ENCODE measurements at places on chromosomes 12 and 14. TPM values are rescaled to one million over a fixed set of nuclear protein-coding genes. Genes with fewer than 3 reads are reported as not detected.
A peak's percentile ranks its signal among the peaks of the same experiment; 100 is the strongest.

Gene RHOJ
- total RNA-seq, result not detected

Gene CCDC63
- not detected for total RNA-seq

Gene TPH2
- not detected for total RNA-seq

Gene RPGRIP1
- total RNA-seq, result 0.14 TPM

Gene DAO
- total RNA-seq, result not detected

Gene TAS2R50
- total RNA-seq, result 0.30 TPM

Gene KRT6C
- total RNA-seq, result not detected

Gene NID2
- total RNA-seq, result not detected

Gene TMPRSS12
- total RNA-seq, result not detected

GRCh38 chr14:73253721-73254120 is 16.4 kb downstream of the PAPLN start:
- H3K4me1 ChIP-seq, result peaks cover 3% of the 10 kb centered on the region
- H3K36me3 ChIP-seq, result no peaks in the 10 kb centered on the region
- no peak overlapping the region for H3K4me3 ChIP-seq

DNA sequence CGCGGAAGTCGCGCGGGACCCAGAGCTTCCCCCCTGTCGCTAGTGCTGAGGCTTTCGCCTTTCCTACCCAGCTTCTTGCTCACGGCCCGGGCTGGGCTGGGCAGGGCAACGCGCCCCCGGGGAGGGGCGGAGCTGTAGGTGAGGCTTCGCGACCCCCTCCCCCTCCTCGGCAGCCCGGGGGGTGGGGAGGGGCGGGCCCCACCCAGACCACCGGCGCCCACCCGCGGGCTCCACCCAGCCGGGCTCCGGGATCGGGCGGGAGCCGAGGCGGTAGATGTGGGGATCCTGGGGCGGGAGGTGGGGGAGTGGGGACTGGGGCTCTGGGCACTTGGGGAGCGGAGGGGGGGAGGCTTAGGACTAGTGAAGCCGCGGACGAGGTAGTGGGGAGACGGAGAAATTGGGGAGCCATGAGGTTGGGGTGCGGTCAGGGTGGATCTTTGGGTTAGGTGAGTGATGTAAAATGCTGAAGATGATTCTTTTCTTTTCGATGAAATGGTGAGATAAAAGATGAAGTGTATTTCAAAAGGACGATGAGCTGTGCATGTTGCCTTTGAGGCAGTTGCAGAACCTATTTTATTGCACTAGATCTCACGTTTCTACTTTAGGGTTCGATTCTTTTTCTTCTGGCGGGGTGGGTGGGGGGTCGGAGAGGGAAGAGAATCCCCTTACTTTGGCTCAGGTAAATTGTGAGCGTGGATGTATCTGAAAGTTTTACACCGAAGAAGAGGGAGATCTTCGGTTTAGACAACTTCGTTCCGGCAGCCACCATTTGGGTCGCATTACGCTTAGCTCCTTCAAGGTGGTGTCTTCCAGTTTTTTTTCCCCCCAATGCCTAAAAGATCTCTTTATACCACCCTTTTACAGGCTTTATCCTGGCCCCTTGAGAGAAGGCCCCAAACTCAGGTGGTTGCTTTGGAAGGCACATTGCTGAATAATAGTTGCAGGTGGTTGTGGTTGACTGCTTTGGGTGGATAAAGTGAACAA is 619 bp downstream of the ERC1 start:
- H3K27ac ChIP-seq, result peak overlapping the region; percentile 95
- peaks cover 3% of the 10 kb centered on the region for H3K36me3 ChIP-seq
- H3K27me3 ChIP-seq, result no peaks in the 10 kb centered on the region
- DNase-seq, result no peak

GRCh38 chr12:43638806-43639205 is 86.8 kb upstream of the ADAMTS20 start:
- no peaks in the 10 kb centered on the region for H3K4me1 ChIP-seq
- H3K27me3 ChIP-seq, result peaks cover 8% of the 10 kb centered on the region
- H3K27ac ChIP-seq, result no peak overlapping the region

GRCh38 chr14:37195327-37195726 is 2.4 kb upstream of the MIPOL1 start:
- H3K4me3 ChIP-seq, result no peak overlapping the region
- H3K36me3 ChIP-seq, result no peaks in the 10 kb centered on the region
- no peak for DNase-seq
- no peak overlapping the region for H3K27ac ChIP-seq
- peaks cover 11% of the 10 kb centered on the region for H3K4me1 ChIP-seq

DNA sequence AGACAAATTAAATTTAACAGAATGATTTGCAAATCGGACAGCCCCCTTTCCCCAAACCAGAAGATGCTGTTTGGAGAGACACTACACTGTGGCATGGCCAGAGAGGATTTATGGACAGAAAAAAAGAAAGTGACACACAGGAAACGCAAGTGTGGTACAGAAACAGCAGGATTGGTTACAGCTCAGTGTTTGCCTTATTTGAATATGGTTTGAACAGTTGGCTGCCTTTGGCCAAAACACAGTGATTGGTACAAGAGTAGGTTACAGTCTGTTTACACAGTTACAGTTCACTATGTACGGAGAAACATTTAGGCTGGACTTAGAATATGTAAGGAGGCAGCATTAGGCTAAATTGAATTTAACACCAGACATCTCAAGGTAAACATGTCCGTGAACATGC is 335.3 kb downstream of the NPAS3 start:
- H3K36me3 ChIP-seq, result no peaks in the 10 kb centered on the region
- H3K27ac ChIP-seq, result no peak overlapping the region
- DNase-seq, result no peak
- no peaks in the 10 kb centered on the region for H3K4me1 ChIP-seq

DNA sequence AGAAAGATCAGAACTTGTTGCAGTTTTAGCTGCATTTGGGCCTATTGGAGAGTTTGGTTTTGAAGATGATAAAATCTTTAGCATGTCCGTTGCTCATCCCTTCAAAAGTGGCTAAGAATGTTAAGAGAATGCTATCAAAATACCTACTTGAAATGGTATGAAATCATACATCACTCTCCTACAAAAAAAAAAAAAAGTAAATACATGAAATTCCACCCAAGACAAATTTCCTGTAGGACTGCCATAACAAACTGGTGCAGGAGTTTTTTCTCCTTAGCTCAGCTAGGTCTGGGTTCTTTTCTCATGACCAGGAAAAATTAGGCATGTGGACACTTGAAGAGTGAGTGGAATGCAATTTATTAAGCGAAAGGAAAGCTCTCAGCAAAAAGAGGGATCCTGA is 15.9 kb upstream of the FAR2 start:
- no peak for DNase-seq
- H3K4me3 ChIP-seq, result no peak overlapping the region
- H3K27me3 ChIP-seq, result peaks cover 6% of the 10 kb centered on the region
- no peak overlapping the region for H3K27ac ChIP-seq
- no peaks in the 10 kb centered on the region for H3K4me1 ChIP-seq
- H3K36me3 ChIP-seq, result no peaks in the 10 kb centered on the region

GRCh38 chr12:793711-794110 is 41.3 kb downstream of the WNK1 start:
- no peaks in the 10 kb centered on the region for H3K27me3 ChIP-seq
- peaks cover 94% of the 10 kb centered on the region for H3K4me1 ChIP-seq
- no peak for DNase-seq

- peak; percentile 93 for DNase-seq
- no peaks in the 10 kb centered on the region for H3K27me3 ChIP-seq
- H3K4me1 ChIP-seq, result peaks cover 77% of the 10 kb centered on the region
- peak overlapping the region; percentile 94 for H3K27ac ChIP-seq
Measured at GRCh38 chr14:50082784-50083466, 33.4 kb downstream of the VCPKMT start.

DNA sequence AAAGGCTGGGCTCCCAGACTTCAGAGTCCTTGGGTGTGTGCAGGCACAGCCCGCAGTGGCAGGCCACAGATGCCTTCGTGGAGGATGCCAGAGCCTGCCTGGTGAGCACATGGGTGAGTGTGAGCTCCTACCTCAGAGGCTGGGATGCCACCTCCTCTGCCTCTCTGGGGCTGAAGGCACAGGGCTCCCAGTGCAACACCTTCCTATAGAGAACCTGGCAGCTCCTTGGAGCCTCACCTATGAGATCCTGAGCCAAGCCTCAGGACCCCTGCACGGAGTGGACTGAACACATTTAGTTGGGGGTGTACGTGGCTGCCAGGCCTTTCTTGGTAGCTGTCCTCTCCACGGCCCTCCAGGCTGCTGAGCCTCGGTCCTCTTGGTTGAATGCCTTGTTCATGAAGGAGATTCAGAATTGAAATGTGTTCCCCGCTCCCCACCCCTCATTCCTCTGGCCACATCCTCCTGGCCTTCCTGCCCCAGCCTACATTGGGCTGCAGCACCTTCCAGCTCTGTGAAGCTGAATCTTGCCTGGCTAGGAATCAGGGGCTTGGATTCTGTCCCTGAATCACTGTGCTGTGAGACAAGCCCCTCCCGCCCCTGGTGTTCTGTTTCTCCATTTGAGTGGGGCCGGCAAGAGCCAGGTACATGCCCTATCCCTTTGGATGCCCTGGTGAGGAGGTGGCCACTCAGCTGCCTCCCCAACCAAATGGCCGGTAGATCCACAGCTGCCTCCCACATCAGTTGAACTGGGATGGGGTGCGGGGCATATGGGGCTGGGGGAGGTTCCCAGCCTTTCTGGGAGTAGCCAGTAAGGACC is 38.7 kb upstream of the TRAF3 start:
- H3K36me3 ChIP-seq, result peaks cover 2% of the 10 kb centered on the region
- no peaks in the 10 kb centered on the region for H3K27me3 ChIP-seq

DNA sequence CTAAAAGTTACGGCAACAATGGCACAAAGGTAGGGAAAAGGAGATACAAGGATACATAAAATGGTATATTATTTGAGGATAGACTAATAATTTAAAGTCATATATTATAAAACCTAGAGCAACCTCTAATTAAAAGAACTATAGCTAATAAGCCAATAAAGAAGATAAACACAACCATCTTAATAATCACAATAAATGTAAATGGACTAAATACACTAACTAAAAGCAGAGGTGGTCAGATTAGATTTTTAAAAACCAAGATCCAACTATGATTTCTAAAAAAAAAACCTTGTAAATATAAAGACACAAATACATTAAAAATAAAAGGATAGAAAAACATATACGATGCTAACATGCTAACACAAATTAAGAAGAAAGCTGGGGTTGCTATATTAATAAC is 10.7 kb upstream of the LLPH start:
- no peaks in the 10 kb centered on the region for H3K27me3 ChIP-seq
- H3K36me3 ChIP-seq, result peaks cover 56% of the 10 kb centered on the region
- peaks cover 16% of the 10 kb centered on the region for H3K4me1 ChIP-seq
- DNase-seq, result no peak

GRCh38 chr12:52212701-52213563 is 20.1 kb upstream of the KRT7 start:
- H3K4me1 ChIP-seq, result no peaks in the 10 kb centered on the region
- H3K27ac ChIP-seq, result no peak overlapping the region
- peaks cover 10% of the 10 kb centered on the region for H3K27me3 ChIP-seq
- DNase-seq, result no peak

GRCh38 chr14:93991649-93992048 is 5.5 kb upstream of the CCDC197 start:
- H3K27ac ChIP-seq, result no peak overlapping the region
- no peak for DNase-seq
- no peaks in the 10 kb centered on the region for H3K36me3 ChIP-seq
- H3K4me3 ChIP-seq, result no peak overlapping the region
- no peaks in the 10 kb centered on the region for H3K27me3 ChIP-seq

- no peaks in the 10 kb centered on the region for H3K36me3 ChIP-seq
- no peak for DNase-seq
- H3K4me1 ChIP-seq, result peaks cover 5% of the 10 kb centered on the region
- no peak overlapping the region for H3K27ac ChIP-seq
Measured at GRCh38 chr12:85281636-85282312, 1.8 kb downstream of the ALX1 start.

DNA sequence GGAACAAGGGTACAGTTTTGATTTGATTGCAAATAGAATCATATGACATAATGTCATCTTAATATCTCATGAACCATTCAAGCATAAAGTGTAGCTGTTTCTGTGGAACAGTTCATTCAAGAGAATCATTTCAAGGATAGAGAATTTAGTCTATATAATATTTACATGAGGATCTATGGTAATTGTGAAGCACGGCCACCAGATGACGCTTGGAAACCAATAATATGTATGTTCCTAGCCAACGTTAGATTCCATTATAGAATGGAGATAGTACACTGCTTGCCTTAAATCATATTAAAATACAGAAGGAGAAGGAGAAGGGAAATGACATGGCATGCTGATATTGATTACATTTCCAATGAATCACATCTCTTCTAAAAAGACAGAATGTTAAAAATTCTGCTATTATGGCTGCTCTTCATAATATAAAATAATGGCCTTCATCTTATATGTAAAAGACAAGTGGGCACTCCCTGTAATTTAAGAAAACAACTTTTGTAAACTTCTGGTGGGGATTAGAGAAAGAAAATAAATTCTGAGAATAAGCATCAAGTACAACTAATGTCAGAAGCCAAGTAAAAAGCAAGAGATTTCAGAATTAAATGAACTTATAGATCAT is 351.0 kb downstream of the NAV3 start:
- no peak overlapping the region for H3K4me3 ChIP-seq
- H3K4me1 ChIP-seq, result no peaks in the 10 kb centered on the region
- DNase-seq, result peak; percentile 4
- no peaks in the 10 kb centered on the region for H3K27me3 ChIP-seq
- no peaks in the 10 kb centered on the region for H3K36me3 ChIP-seq
- H3K27ac ChIP-seq, result no peak overlapping the region

DNA sequence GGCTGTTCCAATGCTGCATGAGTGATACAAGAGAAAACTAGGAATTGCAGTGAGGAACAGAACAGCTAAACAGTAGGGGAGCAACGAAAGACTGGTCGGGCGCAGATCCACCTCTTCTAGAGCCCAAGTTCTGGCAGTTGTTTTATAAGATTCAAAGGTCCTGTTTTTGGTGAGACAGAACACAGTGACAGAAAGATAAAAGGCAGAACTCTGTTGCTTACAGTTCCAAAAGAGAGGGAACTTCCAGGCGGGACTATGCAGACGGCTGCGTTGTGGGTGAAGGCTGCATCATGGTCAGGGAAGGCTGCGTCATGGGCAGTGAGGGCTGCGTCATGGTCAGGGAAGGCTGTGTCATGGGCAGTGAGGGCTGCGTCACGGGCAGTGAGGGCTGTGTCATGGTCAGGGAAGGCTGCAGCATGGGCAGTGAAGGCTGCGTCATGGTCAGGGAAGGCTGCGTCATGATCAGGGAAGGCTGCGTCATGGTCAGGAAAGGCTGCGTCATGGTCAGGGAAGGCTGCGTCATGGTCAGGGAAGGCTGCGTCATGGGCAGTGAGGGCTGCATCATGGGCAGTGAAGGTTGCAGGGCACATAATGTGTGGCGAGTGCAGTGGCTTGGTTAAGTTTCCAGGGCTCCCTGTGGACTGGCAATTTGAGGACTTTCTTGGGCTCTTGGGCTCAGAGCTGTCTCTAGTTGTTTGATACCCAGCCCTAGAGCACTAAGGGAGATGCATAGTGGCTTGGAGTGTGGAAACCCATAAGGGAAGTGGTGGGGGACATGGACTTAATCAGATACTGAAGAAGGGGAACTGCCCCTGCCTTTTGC is 619.9 kb downstream of the AACS start:
- H3K4me1 ChIP-seq, result no peaks in the 10 kb centered on the region
- no peaks in the 10 kb centered on the region for H3K36me3 ChIP-seq
- no peak overlapping the region for H3K27ac ChIP-seq
- no peak for DNase-seq

GRCh38 chr12:67786086-67786485 is 137.5 kb downstream of the DYRK2 start:
- H3K4me1 ChIP-seq, result peaks cover 25% of the 10 kb centered on the region
- no peak overlapping the region for H3K4me3 ChIP-seq
- H3K36me3 ChIP-seq, result no peaks in the 10 kb centered on the region
- no peak for DNase-seq

GRCh38 chr12:104458694-104459367 is 2.1 kb downstream of the CHST11 start:
- H3K27ac ChIP-seq, result peak overlapping the region; percentile 87
- peak overlapping the region; percentile 91 for H3K4me3 ChIP-seq
- peak; percentile 36 for DNase-seq
- peaks cover 56% of the 10 kb centered on the region for H3K4me1 ChIP-seq
- H3K36me3 ChIP-seq, result peaks cover 2% of the 10 kb centered on the region

All from activated CD4-positive, alpha-beta T cell treated with anti-CD3 and anti-CD28 coated beads for 36 hours (primary cell).